Anterior cingulate cortex (tissue), 58 donors: ENCODE measurements at places on chromosomes 7 and 10.
A peak's percentile ranks its signal among the peaks of the same experiment; 100 is the strongest.

- DNase-seq: no peak
Measured at GRCh38 chr7:30965372-30965771, 1.6 kb downstream of the GHRHR start.

- no peak for DNase-seq
Measured at GRCh38 chr7:151984612-151985011, 28.4 kb downstream of the GALNTL5 start.

- no peak for DNase-seq
Measured at GRCh38 chr7:55325371-55325792, 39.8 kb upstream of the LANCL2 start.

DNA sequence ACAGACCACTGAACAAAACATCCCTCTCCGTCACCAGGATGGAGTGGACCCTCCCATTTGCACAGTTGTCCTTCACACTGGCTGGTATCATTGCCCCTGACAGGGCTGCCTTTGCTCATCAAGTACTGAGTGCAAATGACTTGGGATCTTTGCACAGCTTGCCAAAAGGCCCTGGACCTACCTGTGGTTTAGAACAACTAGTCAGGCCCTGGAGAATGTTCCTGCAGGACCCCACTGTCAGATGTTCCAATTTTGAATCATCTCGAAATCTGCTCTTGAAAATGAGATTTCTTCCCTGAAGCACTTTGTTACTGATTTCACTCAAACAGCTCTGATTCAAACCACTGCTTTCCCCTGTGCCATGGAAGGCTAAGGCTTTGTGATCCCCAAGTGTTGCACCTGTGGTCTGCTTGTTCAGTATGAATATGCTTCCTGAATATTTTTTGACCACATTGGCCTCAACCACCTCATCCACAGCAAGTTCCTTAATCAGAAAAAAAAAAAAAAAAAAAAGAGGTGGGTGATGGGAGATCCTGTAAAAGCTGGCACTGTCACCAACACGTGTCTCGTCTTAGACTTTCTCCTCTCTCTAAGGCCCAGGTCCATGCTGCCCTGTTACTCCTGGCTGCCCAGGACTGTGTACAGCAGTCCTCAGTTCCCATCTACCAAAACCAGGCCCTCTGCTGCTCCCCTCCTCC lies 2.7 kb upstream of the AOAH start:
- DNase-seq: no peak

- DNase-seq: no peak
Measured at GRCh38 chr10:97327348-97328294, 6.9 kb downstream of the FRAT2 start.

DNA sequence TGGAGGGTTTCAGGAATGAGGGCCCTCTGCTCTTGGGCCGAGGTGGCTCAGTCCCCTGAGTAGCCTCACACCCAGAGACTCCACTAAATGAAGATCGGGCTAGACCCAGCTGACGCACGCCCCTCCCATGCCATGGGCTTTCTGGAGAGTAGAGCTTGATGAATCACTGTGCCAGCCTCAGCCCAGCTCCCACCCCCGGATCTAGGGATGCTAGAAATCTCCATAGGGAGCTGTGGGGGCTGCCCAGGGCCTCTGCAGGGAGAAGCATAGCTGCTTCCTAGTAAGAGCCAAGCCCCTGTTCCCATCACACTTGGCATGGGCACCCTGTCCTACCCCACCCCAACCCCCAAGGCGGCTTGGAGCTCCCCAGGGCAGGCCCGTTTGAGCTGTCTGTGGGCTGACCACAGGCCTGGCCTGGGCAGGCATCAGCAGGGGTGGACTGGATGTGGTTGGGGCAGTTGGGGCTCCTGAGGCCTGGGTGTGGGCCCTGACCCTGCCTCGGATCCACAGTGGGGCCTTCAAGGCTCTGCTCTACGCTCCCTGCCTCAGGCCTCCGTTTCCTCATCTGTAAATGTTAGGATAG lies 121.2 kb downstream of the ZMIZ1 start:
- DNase-seq: peak; percentile 62

DNA sequence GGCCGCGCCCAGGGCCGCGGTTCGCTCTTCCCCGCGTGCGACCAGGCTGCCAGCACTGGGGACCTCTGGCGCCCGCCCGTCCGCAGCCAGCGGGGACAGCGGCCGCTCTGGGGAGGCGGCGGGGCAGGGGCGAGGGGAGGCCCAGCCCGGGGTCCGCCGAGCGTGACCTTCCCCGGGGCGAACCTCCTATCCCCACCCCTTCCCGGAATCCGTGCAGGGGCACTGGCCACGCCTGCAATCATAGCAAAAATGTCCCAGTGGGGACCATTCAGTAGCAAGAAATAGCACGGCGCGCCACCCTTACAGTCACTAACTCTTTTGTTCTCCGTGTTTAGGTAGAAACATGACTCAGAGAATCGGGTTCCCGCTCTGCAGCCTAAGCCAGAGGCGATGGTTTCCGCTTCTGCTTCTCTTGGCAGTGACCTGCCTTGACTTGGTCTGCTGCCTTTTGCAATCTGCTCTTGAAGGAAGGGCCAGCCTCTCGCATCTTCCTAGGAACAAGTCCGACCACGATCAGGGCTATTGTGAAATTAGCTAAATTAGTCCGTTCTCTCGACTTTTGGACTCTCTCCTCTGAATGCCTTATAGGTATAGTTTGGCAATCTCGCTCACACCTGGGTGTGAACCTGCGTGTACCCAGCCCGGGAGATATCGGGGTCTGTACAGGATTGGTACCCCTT lies 79.3 kb upstream of the ACBD5 start:
- DNase-seq: peak; percentile 50

DNA sequence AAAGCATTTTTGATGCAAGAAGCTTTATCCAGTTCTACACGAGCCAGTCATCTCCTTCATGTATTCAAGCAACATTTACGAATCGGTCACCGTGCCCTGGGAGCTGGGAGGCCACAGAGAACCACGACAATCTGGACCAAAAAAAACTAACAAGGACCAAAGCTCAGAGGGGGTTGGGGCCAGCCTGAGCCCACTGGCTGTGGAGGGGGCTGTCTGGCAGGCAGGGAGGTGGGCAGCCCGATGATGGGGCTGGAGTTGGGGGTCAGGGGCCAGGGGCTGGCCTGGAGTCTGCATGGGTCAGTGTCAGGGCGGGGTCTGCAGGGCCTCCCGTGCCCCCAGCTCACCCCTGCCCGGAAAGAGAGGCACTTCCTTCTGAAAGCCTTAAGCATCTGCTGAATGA lies 12.5 kb upstream of the GRIFIN start:
- no peak for DNase-seq

DNA sequence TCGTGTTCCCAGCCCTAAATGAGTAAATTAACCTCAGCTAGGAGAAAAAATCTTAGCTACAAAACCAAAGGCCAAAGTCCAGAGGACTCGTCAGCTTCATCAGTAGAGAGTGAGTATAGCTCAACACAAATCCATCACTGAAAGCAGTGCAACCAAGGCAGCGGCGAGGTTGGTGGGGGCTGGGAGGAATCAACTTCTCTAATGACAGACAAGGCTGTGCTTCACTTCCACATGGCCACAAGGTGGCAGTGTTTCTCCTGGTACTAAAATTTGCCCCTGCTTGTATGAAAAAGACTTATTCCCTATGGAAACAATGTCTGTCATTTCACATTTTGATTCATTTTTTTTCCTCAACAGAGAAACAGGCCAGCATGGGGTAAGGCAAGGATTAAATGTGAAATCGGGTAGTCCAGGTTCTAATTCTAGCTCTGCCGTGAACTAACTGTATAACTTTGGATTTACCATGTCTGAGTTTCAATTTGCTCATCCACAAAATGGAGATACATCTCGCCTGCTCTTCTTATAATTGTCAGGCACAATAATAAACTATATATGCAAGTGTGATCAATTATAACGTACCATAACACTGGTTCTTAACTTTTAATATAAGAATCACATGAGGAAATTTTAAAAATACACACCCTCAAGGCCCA lies 39.3 kb downstream of the FAS start:
- DNase-seq: peak; percentile 75

GRCh38 chr10:102988404-102989314 lies 70.6 kb downstream of the CNNM2 start:
- DNase-seq: no peak

DNA sequence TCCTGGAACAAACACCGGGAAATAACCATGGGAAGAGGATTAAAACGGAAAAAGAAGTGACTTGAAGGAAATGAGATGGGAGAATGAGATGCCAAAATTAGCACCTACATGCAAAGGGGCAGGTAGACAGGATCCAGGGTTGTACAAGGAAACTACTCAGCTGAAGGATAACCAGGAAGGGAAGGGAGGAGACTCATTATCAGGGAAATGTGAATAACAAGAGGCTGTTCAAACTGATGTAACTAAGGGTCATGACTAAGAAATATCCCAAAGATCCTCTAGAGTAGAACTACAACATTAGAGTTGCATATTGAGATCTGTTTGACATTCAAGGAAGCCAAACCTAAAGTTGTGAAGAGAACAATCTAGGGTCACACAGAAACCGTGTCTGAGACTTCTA lies 166.2 kb upstream of the SP8 start:
- DNase-seq: no peak

DNA sequence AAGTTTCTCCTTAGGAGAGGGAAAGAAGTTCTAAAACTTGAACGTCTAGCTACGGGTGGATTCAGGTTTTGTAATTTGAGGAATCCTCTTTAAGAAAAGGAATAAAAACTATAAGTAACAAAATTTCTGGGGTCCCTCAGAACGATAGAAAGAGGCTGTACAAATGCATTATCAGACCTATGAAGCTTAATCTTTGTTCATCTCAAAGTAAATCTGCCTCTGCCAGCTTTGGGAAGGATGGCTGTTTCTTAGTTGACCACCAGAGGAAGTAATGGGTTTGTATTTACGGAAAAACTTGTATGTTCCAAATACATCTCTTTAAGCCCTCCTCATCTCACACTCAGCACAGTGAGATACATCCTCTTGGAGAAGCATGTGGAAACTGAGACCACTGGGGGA lies 864 bp downstream of the PSTK start:
- DNase-seq: no peak

DNA sequence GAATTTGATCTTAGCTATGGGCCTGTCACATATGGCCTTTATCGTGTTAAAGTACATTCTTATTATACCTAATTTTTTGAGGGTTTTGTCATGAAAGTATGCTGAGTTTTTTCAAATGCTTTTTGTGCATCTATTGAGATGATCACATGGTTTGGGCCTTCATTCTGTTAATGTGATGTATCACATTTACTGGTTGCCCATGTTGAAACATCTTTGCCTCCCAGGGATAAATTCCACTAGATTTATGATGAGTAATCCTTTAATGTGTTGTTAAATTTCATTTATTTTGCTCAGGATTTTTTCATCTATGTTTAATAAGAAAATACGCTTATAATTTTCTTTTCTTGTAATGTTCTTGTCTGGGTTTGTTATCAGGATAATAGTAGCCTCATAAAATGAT lies 442.0 kb downstream of the MDFIC start:
- no peak for DNase-seq

- DNase-seq: no peak
Measured at GRCh38 chr10:52993109-52993508, 220.5 kb upstream of the MBL2 start.
